Activated CD4-positive, alpha-beta T cell treated with anti-CD3 and anti-CD28 coated beads, Interleukin-10, Interleukin-2, amounts not matched to agents 100 ng/mL and 50 ng/mL, durations not matched to agents 16 hours and 8 hours (primary cell): ENCODE measurements at places on chromosomes 13 and 19.

DNA sequence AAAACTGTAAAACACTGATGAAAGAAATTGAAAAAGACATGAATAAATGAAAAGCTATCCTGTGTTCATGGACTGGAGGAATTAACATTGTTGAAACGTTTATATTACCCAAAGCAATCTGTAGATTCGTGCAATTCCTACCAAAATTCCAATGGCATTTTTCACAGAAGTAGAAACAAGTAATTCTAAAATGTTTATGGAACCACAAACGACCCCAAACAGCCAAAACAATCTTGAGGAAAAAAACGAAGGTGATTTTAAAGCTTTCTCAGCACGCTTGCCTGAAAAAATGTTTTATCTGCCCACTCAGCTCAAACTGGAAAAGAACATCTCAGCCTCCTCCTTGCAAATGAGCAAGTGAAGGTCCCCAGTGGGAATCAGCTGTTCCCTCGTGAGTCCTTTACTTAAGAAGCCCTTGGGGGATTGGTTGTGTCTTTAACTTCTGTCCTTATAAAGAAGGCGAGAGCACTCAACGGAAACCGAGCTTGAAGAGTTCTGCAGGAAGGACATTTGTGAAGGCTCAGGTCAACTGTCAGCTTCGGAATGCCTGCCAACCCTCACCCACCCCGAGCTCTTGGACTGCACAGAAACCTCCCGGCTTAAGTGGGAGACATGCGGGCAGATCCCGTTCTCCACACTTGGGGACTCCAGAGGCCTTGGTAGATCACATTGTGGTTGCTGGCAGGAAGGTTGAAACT is 256.0 kb upstream of the IRS2 start:
- no peak for DNase-seq

GRCh38 chr13:79936368-79937136 is 404.4 kb downstream of the SPRY2 start:
- DNase-seq = no peak

DNA sequence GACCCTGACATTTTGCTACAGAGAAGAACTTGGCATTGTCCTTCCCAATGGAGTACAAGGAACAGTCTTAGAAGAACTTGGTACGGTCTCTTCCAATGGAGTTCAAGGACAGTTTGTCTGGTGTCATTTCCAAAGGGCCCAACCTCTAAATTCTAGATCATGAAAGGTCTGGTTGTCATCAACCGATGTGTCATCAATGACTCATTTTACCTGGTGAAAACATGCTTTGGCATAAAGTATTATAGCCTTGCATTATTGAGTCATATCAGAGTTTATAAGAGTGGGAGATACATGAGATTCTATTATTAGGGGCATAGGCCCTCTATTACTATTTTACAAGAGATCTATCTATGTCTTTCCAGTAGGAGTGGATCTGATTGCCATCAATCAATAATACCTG is 4.3 kb downstream of the CYP2B6 start:
- DNase-seq = no peak

DNA sequence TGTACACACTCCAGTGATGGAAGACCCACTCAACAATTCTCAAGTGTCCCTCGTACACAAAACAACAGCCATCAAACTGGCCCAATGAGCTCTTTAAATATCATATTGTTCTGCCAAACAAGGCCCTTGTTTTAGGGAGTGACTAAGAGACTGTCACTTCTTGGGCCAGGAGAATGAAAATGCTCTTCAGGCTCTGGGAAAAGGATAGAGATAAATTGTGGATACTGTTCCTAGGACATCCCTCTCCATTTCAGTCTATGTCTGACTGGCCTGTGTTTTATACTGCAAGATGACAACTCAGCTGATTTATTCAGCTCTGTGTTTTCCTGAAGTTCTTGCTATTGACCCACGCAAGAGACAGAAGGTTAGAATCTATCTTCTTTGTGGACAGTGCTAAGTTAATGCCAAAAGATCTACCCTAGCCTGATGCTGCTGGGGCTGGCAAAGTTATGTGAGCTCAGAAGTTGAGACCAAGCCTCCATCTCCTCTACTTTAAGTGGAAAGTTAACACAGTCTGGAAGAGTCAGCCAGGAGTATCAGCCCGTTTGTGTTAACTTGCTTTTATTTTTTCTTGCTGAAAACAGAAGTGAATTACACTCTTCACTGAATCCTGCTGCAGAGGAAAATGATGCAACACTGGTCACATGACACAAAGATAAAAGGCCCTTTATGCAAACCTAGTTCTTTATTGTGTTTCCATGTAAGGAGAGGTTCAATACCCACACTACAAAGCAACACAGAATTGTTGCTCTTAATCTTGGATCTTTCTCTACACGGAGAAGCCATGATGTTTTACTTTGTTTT is 14.6 kb downstream of the FRY start:
- peak; percentile 6 for DNase-seq

GRCh38 chr19:7467009-7467989 is 21.5 kb downstream of the PEX11G start:
- no peak for DNase-seq

- no peak for DNase-seq
These were observed 65.0 kb upstream of the TRPC4 start for GRCh38 chr13:37934339-37935191.
